ENCODE measurements at places on chromosomes 5 and 9.

DNA sequence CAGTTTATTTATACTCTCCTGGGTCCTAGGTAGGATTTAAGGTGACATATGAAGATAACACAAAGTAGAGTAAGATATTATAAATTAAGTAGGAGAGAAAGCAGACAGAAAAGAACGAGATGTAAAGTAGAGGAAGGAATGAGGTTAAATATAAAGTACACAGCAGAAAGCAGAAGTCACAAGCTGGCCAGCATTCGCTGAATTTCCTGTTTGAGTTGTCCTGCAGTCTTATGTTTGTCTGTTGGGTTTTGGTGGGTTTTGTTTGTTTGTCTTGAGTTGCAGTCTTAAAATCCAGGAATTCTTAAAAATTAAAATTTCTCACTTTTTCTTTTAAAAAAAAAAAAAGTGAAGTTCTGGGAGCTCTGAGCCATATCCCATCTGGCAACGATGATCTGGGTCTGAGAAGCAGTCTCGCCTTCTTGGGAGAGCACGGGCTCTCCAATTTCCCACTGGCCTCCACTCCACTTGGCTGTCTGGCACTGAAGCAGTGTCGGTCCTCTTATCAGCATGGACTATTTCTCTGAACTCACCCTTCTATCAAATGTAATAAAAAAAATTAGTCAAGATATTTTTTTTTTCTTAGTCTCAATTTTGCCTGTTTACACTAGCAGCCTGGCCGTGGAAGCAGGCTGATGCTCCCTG, 2.0 kb downstream of the S100Z start:
- peak; percentile 32 for DNase-seq

DNA sequence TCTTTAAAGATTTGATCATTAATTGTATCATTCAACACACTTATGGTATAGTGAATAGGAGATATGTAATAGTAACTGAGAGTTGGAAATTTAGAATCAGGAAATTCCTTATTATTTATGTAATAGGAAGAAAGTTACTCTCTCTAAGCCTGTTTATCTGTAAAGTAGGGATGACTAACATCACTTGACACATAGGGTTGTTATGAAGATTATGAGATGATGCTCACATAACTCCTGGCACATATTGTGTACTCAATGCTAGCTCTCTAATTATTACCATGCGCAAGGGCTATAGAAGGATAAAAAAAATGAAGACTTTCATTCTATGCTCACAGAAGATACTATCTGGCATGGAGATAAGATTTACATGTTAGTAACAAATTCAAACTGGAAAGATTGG, 149.9 kb downstream of the ISOC1 start:
- DNase-seq: no peak

DNA sequence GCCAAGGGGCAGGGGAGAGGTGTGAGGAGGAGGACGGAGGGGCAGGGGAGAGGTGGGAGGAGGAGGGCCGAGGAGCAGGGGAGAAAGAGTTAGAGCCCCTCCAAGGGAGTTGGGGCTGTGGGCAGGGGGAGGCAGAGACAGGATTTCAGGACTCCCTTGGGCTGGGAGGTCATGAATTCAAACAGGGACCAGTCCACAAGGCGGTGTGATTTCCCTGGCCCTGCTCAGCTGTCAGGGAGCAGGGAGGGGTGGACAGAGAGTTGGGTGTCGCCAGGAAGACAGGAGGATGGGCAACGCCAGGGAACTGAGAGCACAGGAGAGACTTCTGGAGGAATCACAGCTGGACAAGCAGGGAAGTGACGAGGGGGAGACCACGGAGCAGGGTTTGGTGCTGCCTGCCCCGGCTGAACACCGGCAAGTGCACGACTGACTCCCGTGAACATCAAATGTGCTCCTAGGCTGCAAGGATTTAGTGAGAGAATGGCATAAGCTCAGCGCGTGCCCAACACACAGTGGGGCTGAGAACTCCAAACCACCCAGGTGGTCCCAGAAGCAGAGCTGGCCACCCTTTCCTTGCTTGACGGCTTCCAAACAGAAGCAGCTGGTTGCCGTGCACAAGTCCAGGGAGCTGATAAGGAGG, 17.8 kb upstream of the OLFM1 start:
- no peak for DNase-seq

- DNase-seq: no peak
Observed at GRCh38 chr9:26812217-26812616, 80.4 kb downstream of the CAAP1 start.

DNA sequence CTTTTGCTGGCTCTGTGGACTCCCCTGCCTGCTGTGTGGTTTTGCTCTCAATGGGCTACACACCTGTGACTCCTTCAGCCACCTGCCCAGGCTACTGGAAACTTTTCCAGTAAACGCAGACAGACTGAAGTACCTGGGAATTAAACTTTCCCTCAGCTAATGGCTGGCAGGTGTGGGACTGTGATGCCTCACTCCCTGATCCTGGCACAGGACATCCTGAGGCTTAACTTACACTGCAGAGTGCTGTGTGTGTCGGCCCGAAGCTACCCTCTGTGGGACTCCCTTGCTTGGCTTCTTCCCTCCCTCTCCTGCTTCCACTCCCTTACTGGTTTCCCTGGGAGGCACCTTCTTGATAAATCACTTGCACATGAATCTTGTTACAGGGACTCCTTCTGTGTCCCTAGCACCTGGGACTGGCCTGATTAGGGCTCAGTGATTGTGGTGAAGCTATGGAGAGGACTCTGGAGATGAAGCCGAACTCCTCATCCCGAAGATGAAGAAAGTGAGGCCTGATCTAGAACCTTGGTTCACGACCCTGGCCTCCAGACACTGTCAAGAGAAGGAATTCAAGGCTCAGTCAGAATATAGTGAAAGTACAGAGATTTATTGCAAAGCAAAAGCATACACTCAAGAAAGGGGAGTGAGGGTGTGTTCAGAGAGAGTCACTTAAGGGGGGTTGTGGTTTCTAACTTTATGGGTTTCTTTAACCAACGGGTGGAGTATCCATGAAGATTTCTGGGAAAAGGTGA, 113.4 kb upstream of the ALDH1B1 start:
- DNase-seq: no peak

DNA sequence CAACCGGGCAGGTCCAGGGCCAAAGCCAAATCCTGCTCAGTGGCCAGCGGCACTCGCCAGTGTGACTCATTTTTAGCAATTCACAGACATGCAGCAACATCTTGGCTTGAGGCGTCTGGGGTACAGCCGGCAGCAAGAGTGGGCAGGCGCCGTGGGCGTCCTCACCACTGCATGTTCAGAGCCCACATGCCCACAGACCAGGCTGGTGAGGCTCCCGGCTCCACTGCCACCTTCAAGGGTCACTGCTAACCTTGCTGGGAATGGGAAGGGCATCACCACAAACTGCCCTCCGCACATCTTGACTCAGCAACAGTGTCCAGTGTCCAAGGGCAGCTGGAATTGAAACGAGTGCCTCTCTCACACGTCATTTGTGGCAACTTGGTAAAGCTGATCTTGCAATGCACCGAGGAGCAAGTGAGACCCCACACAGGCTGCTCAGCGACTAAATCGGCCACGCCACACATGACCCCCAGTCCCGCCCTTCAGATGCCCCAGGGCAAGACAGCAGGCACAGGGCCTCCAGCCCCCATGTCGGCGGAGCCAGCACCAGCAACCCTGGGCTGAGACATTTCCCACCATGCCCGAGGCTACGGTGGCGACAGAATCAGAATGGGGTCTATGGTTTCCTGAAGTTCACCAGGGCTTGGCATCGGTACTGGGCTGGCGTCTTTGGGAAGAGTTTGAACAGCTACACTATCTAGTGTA, 140.3 kb downstream of the ROR2 start:
- no peak for DNase-seq

- no peak for DNase-seq
Observed at GRCh38 chr9:91425271-91425670, 1.6 kb upstream of the NFIL3 start.

- DNase-seq: no peak
Observed at GRCh38 chr9:110775724-110776123, 107.1 kb downstream of the MUSK start.

DNA sequence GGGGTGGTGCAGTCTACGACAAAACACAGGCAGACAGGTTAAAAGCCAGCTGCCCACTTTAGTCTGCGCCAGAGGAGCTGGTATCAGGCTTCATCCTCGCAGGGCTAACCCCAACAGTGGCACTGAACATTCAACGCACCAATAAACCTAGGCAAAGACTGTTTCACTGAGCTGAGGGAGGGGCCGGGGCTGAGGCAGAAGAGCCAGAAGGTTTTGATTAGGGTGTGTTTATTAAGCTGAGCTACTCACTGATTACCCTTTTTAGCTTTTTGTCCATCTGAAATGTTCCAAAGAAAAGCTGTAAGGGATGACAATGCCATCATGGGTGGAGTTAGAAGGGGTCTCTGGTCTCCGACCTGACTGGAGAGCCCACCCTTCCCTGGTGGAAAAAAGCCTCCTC, 1.4 kb downstream of the ZMYND19 start:
- DNase-seq: no peak

DNA sequence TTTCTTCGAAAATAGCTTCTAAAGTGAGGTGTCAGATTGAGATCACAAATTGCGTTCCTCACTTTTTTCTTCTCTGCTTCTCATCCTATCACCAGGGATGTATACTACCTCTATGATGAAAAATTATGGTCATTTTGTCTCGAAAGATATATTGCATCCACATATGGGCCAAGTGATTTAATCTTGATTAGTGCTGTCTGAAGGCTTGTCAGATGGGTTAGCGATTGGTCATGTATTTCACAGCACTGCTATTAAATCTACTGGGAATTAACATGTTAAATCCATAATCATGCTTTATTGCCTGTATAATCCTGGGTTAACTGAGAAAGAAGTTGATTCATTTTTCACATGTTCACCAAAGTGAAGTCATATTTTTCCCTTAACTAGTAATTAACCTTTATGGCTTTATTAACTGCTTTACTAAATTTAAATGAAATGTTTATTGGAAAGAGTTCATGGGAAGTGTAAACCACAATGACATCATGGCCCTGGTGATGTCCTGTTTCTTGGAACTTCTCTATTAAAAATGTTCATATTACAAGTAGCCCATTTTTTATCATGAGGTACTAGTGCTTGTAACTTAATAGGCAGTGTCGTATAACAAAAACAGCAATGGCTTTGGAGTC, 193.3 kb downstream of the SMC2 start:
- no peak for DNase-seq

- no peak for DNase-seq
Observed at GRCh38 chr5:57513785-57514184, 31.2 kb upstream of the ACTBL2 start.

DNA sequence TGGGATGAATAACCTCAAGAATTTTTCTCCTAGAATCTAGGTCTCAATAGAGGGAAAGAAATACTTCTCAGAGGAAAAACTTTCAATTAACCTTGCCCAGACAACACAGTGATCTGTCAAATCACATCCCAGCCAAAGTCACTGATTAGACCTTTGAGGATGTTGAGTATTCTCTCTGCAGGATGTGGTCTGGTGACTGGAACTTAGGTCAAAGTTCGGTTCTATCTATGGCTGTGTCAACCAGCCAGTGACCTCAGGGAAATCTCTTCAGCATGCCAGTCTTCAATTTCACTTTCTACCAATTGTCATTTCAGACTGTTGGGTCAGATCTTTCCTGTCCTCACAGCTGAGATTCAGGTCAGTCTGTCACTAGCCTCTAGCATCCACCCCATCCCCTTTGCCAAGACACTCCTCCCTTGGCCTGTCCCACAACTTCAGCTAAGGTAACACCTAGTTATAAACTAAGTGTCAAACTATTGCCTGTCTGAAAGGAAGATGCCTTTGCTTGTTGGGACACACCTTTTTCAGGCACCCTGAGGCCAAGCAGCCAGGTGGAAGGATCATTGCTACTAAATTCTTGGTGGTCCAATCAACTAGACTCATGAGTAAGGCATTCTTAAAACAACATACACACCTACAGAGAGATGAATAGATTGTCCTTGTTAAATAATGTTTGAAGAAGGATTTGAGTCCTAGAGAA, 156.3 kb upstream of the FST start:
- DNase-seq: no peak

DNA sequence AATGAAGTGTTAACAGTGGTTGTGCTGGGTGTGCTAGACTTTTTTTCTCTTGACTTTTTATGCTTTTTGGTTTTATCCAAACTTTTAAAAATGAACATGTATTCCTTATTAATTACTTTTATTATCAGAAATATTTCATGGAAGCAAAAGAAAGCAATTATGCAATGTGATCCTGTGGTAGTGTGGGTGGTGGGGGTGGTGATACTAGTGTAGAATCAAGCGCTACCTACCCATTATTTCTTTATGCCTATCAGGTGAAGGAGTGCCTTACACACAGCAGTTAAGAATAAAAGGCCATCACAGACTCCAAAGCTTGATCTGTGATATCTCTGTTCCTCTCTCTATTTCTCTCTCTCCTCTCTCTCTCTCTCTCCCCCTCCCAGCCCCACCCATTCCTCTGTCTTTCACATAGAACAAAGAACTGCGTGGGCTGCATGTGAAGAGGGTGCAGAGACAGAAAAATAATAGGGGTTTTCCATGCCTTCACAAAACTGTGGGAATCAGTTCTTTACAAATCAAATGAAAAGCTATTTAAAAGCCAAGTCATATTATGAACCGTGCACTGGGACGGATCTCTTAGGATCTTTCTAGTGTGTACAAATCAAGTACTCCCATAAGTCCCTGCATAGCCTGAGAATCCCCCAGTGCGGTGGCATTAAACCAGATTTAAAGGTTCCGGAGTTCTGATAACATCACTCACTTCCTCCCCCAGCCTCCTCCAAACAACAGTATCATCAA, 351.2 kb downstream of the RAB3C start:
- DNase-seq: no peak

GRCh38 chr9:105264380-105264779, 19.9 kb downstream of the SLC44A1 start:
- DNase-seq: no peak

- DNase-seq: no peak
Observed at GRCh38 chr9:91360551-91361290, 997 bp downstream of the AUH start.

DNA sequence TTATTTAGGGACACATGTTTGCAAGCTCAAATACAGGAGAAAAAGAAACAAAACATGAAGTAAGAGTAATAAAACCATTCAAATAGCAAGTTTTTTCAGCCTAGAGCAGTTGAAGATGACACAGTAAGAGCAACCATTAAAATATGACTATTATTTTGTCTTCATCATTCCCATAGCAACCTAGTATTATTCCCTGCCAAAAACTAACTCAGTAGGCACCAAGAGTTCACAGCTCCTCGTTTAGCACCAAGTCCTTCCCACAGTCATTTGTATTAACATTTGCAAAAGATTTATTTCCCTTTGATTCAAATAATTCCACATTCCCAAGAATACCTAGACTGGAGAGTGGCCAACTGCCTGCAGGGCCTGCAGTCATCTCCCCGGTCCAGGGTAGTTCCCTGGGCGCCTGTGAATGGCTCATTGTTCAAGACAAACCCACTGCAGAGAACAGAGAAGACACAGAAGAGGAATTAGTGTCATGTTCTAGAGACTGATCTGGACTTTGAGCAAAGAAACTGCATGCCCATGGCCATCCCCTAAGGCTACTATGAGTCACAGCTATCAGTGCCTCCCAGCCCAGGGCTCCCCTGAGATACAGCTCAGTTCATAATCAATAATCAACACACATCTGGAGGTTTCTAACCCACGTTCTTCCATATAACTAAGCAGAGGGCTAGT, 139.1 kb upstream of the MAP3K1 start:
- DNase-seq: no peak

Measured in GDM1 (cell line).